ENCODE measurements at places on chromosomes 2 and 18. TPM values are rescaled to one million over a fixed set of nuclear protein-coding genes. Genes with fewer than 3 reads are reported as not detected.

DNA sequence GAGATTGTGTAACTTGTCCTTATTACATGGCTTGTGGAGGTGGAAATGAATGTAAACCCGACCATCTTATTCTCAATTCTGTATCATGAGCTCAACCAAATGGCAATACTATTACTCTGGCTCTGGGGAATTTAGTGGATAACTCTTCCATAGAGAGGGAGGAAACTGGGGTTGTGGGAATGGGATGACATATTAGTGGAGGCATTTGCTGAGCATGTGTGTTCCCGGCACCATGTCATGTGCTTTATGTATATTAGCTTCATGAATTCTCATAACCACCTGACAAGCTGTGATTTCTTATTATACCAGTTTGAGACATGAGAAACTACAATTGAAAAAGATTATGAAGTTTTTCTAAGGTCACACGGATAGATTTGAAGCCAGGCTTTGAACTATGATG lies 112.8 kb upstream of the TMEFF2 start:
- no peak for DNase-seq

The SERPINE2 gene
- total RNA-seq: 32.5 TPM

DNA sequence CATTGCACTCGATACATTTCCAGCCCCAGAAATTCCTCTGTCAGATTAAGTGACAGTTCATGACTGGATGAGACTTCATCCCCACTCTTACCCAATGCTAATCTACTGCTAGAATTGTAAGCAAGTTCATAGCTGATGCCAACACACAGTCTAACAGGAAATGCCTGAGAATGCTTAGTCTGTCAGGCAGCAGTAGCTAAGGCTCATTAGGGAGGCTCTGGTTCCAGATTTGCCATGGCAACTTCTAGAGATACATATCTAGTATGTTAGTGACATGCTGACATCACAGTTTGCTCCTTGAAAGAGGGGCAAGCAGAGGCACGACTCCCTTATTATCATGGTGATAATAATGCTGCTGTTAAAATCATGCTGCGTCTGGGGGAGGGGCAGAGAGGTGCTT lies 198.4 kb downstream of the RBM43 start:
- DNase-seq: no peak

GRCh38 chr2:42249284-42249683 lies 80.1 kb downstream of the EML4 start:
- DNase-seq: no peak

The AMER3 gene
- 0.03 TPM for total RNA-seq

- no peak for DNase-seq
Observed at GRCh38 chr2:173572848-173573247, 218.2 kb downstream of the CDCA7 start.

GRCh38 chr2:209600341-209601171 lies 171.1 kb upstream of the UNC80 start:
- DNase-seq: no peak

The COL4A4 gene
- total RNA-seq: 30.4 TPM

GRCh38 chr2:235458839-235459273 lies 35.0 kb upstream of the AGAP1 start:
- DNase-seq: peak; percentile 78

DNA sequence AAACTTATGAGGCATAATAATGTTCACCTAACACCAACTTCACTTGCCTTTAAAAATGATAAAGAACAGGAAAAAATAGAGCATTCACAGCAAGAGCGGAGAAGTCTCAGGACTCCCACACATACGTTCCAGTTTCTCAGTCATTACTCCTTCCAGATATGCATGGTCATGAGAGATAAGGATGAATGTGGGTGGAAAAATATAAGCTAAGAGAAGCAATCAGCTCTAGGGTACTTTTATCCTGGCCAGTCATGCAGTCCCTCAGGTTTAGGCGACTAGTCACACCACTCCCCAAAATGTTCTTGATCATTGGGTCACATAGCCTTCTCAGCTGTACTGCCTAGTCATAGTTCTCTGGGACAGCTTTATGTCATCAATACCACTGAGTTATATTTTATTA lies 29.2 kb upstream of the CCDC178 start:
- no peak for DNase-seq

GRCh38 chr2:24548058-24548457 lies 57.0 kb downstream of the NCOA1 start:
- no peak for DNase-seq

The RGPD6 gene
- total RNA-seq: 11.0 TPM

- DNase-seq: no peak
Observed at GRCh38 chr18:42001801-42002200, 46.8 kb downstream of the PIK3C3 start.

DNA sequence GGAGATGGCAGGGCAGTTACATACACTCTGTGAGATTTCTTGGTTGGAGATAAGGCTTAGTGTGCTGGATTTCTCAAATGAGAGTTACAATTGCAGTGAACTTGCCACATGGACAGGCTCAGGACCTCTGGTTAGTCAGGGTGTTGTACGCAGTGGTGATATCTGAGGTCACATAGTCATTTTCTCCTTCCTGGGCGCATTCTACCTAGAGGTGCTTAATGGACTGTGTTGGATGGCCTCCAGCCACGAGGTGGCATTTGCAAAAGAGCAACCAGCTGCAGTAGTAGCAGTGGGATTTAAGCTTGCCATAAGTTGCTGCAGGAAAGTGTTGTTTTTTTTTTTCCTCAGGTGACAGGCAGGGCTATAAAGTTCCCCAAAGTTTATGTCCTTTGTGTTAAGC lies 173.8 kb upstream of the TMEM200C start:
- DNase-seq: no peak

DNA sequence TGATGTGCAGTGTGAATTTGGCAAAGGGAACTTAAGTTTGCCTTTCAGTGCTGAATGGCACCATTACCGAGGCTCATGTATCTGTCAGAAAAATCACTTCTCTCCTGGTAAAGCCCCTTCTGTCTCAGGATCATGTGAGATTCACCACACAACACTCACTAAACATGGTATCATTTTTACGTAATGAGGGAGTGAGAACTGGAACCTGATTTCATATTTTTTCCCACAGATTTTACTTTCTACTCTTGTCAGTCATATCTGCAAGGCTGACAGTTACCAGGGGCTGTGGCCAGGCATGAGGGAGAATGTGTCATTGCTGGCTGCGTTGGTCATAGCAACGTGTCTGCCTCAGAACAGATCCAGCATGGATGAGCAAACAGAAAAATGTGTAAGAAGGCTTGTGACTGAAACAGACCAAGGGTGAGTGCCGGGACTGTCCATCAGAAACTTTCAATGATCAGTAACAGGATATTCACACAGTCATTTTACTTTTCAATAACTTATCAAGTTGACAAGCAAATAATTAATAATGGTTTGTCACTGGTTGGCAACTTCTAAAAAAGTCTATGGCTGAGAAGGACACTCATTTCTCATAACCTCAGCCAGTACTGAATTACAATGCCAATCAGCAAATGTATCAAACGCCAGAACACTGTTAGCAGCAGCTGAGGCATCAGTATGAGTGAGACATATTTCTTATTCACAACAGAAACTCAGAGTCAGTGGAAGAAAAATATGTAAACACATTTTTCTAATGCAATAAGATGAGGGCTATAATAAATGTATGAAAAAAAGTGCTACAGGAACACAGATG lies 100.5 kb downstream of the CDC42EP3 start:
- DNase-seq: no peak

DNA sequence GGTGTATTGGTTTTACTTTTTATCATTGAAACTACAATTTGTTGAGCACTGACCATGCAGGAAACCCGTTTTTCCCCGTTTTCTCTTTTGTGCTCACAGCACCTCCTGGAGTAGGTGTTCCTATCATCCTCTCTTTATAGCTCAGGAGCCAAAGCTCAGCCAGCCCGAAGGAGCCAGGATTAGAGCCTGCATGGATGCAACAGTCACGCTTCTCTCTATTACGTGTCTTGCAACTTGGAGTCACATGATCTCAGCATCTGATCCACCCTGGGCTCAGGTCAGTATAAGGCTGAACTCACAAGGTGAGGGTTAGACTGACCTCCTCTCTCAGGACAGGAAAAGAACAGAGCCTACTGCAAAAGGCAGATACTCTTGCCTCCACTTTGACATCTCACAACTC lies 150.5 kb downstream of the MBP start:
- no peak for DNase-seq

The GCKR gene
- total RNA-seq: 7.6 TPM

DNA sequence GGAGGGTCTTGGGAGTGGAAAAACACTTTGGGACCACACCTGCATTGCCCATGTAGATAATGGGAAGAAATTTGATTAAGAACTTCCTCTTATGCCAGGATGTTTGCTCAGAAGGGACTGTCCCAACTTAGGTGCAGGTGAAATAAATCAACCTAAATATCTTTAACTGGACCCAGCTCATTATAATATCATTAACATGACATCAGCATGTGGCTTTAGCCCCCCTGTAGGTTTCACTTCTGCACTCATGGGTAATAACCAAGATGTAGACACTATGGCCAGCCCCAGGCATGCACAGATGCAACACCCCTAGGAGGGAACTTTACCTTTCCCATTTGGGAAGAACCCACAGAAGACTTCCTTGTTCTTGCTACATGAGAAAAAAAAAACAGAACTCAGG lies 227.4 kb upstream of the ZNF804A start:
- no peak for DNase-seq

DNA sequence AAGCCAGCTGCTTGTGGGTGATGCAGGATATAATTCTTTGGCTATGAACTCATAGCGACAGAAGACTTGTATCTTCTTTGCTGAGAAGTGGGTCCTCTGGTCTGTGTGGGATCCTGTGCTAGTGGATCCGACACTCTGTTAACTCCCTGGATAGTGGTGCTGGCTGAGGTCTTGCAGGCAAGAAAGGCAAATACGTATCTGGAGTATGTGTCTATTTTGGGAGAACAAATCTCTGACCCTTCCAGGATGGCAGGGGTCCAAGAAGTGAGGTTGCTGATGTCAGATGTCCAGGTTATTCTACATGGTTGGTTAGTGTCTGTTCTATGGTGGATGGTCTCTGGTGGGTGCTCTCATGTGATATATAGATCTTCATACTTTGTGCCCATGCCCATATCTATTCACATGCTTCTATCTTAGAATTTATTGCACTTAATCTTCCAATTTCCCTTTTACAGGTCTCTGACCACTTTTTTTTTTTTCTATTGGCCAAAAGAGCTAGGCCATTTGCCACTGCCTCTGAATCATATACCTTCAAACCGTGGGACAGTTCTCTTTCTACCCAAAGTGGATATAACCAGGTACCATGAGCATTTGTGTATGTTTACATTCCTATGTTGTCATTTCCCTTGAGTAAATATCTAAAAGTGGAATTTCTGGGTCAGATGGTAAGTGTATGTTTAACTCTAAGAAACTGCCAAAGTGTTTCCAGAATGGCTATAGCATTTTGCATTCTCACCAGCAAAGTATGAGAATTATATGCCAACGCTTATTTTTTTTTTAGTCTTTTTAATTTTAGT lies 45.1 kb upstream of the RBMS1 start:
- no peak for DNase-seq

All from mucosa of gallbladder (tissue), 1 donor.